MG63 (cell line): ENCODE measurements at places on chromosomes 13 and 19. TPM values are rescaled to one million over a fixed set of nuclear protein-coding genes. Genes with fewer than 3 reads are reported as not detected.

SIGLEC7 gene
- not detected in 2 replicates for total RNA-seq

- DNase-seq = no peak
These were observed 45.7 kb upstream of the RNF113B start for GRCh38 chr13:98222816-98223215.

- no peak for DNase-seq
These were observed 4.2 kb downstream of the TMEM255B start for GRCh38 chr13:113763254-113763653.

GRCh38 chr13:50126993-50127725 is 111.9 kb downstream of the KCNRG start:
- DNase-seq = peak; percentile 57

- DNase-seq = no peak
These were observed 1.5 kb downstream of the PLK5 start for GRCh38 chr19:1525343-1525742.

DNA sequence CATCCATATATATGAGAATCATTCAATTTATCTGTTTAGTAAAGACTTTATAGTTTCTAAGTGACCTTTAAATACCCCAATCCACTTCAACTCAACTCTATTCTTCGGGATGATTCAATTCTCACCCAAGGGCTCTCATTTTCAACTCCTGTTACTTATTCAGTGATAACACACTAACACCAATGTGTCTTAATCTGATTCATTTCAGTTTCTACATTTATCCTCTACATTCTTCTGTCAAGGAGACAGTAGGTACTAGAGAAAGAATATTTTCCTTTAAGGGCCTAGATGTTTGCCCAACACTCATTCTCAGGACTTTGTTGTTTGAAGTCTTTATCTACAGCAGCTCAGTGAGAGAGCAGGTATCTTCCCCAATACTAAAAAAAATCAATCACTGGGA is 7.1 kb downstream of the ARGLU1 start:
- DNase-seq = no peak
